Activated naive CD8-positive, alpha-beta T cell treated with anti-CD3 and anti-CD28 coated beads, Interleukin-2, amount 50 U/mL, for 16 hours (primary cell): ENCODE measurements at places on chromosomes 11 and 22.

GRCh38 chr11:18393581-18394274, 635 bp upstream of the LDHA start:
- DNase-seq = no peak

- DNase-seq = no peak
Observed at GRCh38 chr11:8258784-8259183, 4.9 kb downstream of the LMO1 start.

DNA sequence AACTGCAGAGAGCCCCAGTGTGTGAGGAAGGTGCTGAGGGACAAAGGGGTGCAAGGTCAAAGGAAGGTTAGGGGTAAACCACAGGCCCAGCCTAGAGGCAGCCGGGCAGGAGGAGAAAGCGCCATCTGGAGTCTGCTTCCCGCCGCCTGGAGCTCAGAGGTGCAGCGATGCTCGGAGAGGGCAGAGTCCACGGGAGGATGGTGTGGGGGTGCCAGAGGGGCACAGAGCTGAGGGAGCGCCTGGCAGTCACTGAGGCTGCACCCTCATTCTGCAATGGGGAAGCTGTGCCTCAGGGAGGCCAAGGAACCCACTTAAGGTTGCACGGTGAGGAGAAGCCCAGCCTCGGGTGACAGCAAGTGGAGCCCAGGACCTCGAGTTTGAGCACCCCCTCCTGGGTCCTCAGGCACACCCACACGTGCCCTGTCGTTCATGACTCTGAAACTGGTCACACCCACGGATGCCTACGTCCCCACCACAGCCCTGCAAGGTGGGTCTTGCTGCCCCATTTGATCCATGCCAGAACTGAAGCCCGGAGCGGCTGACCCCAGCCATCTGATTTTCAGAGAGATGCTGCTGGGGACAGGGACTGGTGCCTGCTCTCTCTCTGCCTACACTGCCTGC, 1.6 kb downstream of the IL2RB start:
- DNase-seq = no peak

GRCh38 chr22:37183432-37184379, 4.3 kb downstream of the C1QTNF6 start:
- no peak for DNase-seq

GRCh38 chr22:46030231-46030880, 53.4 kb upstream of the WNT7B start:
- DNase-seq = no peak

GRCh38 chr11:91373497-91373896, 851.1 kb upstream of the FAT3 start:
- no peak for DNase-seq

DNA sequence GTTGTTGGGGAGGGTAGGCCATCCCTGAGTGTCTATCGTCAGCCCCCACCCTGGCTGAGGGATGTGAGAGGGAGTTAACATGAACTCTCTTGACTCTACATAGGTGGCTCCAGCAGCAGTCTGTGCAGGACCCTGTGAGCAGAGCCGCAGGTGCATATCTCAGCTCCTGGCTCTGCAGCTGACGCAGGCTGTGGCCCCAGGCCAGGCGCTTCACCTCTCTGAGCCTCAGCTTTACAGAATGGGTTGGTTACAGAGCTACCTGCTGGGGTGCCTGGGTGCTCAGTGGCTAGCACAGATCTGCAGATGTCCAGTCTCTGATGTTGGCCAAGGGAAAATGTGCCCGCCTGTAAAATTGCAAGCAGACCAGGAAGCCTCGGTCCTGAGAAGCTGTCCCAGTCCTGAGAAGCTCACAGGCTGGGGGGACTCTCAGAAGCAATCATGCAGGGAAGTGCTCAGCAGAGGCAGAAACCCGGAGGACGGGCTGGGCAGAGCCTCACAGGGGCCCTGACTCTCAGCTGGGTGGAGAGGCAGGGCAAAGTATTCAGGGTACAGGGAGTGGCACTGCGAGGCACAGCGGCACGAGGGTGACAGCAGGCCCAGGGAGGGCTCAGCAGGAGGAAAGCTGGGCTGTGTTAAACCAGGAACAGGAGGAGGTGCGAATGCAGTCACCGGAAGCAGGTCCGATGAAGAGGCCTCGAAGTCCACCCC, 15.9 kb upstream of the LRP5 start:
- no peak for DNase-seq

DNA sequence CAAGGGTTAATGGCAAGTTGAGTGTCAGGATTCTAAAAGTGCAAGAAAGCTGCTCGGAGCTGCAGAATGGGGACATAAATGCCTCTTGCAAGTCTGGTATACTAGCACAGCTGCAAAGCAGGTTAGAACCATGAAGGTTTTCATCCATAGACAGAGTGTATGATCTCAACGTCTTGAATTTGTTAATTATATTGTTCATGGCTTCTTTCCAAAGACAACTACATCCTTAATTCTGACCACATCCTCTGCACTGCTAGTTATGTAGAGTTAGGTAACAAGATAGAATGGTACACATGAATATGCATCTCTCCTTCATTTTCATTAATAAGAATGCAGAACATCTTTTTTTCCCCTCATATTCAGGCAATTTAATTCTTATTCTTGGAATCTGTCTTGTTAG, 34.2 kb downstream of the EXPH5 start:
- no peak for DNase-seq

DNA sequence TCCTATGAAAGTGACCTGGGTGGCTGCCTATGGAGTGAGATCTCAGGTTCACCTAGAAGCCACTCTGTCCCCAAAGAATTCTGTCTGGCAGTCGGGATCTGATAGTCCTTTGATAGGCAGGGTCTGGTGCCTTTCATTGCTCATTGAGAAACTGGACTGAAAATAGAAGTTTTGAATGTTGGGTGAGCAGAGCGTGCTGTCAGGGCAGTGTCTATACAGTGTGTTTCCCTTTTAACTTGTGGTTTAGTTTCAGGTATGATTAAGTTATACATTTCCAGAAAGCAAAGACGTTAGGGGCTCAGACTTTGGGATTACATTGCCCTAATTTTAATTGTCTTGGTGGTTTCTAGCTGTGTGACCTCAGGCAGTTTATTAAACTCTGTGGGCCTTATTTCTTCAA, 111.3 kb upstream of the PAX6 start:
- no peak for DNase-seq

DNA sequence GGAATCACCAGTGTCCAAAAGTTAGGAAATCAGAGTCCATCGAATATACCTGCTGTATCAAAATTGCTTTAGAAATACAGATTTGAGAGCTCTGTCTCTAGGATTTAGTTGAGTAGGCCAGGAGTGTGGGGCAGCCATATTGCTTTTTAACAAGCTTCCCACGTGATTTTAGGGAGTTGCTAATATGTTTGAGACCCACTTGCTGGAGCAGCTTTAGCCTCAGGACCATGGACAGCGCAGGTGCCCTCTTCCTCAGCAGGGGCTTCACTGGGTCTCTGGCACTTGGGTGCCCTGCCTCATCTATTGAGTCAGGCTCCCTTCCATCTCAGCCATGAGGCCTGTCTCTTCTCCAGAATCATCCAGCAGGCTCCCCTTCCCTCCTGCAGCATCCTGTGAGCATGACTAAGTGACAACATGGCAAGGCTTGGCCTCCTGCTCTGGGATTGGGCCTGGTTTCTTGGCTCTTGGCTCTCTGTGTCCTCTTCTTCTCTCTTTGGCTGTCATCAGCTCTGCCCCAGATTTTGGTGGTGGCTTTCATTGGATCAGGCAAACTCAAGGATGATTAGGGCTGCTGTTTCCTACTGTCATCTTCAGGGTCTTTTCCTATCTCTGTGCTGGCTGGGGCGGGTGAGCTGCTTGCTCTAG, 70.0 kb downstream of the SGSM1 start:
- no peak for DNase-seq

- DNase-seq = no peak
Observed at GRCh38 chr11:12377106-12377823, at the start of gene PARVA. Gene PARVA (plus strand): TSS chr11:12377571. CDS start chr11:12377648, 77 bp downstream.

DNA sequence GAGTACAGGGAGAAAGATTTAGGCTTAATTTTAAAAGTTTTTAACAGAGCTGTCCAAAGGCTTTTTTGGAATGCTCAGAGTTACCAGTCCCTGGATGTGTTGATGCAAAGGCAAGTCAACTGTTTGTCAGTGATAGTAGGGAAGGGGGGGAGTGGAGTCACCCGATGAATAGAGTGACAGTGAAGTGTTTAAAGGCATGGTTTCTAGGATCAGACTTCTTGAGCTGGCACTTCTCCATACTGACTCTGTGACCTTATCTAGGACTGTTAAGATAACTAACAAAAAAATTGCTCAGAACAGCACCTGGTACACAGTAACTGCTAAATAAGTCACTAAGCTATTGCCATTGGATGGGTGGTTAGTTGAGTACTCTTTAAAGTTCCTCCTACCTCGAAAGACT, 11.3 kb upstream of the RAG2 start:
- DNase-seq = no peak

- no peak for DNase-seq
Observed at GRCh38 chr11:102266099-102266498, 51.2 kb upstream of the BIRC3 start.
